IPS-NIHi11 (cell line): ENCODE measurements at places on chromosomes 4 and X.

DNA sequence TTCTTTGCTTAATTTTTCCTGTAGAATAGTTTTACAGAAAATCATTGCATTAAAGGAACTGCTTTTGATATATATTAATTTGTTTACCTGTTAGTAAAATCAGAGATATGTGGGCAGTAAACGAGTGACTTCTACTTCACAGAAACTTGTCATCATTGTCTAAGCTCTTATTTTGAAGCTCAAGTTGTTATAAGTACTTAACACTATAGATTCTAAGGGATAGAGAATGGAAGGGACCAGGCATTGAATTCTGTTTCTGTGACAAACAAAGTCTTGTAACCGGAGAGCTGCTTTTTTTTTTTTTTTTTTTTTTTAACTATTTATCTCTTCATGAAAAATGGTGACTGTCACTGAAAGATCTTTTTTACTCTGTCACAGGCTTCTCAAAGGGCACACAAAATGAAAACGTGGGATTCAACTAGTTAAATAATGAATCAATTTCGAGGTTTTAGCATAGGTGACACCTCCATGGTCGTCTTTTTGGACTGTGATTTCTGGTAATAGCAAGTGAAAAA, 14.4 kb downstream of the STK26 start:
- no peak for DNase-seq

GRCh38 chr4:47830265-47831025, 7.4 kb downstream of the CORIN start:
- DNase-seq, result no peak

DNA sequence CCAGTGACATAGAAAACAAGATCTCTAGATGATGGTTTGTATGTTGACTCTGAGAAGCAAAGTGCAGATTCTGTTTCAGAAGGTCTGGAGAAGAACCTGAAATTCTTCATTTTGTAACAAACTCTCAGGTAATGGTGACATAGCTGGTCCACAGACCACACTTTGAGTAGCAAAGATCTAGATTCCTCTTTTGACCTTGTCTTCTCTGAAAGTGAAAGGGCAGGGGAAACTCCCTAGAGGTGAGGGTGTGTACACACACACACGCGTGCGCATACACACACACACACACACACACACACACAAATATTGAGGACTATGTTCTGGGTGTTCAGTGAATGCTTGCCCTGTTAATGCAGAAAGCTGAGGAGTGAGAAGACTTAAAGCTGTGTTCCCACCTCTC, 110.1 kb downstream of the NHSL2 start:
- no peak for DNase-seq

- DNase-seq, result no peak
These were observed 36.8 kb upstream of the TMEM184C start for GRCh38 chr4:147580396-147580795.

DNA sequence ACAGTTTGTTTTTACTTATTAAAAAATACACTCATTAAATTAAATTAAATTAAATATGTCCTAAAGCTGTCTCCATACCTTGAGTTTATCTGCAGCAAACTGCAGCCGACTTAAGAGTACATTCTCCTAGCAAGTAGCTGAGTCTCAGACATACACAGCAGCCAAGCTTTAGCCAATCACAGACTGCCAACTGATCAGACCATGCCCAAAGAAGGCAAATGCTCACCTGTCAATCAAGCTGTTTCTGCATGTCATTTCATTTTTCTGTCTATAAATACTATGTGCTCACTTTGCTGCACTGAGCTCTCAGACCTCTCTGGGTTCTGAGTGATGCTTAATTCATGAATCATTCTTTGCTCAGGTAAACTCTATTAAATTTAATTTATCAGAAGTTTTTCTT, 280.9 kb upstream of the EPHA5 start:
- DNase-seq, result no peak

GRCh38 chrX:20585782-20586181, 319.1 kb upstream of the RPS6KA3 start:
- no peak for DNase-seq

- no peak for DNase-seq
These were observed 56.4 kb downstream of the PDGFC start for GRCh38 chr4:156915221-156915620.

DNA sequence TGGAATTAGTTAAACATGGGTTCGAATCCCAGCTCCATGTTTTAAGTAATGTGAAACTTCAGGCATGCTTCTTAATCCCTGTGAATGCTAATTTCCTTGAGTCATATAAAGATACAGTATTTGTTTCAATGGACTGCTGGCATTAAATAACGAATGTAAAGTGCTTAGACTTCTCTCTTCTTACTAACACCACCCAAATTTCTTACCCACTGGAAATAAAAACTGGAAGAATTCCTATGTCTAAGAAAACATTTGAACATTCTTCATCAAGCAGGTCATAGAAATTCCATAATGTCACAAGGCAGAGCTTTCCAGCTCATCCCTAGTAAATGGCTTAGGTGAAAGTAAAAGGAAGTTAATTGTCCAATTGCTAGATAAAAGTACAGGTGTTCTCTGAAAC, 172.5 kb downstream of the ANK2 start:
- DNase-seq, result no peak

DNA sequence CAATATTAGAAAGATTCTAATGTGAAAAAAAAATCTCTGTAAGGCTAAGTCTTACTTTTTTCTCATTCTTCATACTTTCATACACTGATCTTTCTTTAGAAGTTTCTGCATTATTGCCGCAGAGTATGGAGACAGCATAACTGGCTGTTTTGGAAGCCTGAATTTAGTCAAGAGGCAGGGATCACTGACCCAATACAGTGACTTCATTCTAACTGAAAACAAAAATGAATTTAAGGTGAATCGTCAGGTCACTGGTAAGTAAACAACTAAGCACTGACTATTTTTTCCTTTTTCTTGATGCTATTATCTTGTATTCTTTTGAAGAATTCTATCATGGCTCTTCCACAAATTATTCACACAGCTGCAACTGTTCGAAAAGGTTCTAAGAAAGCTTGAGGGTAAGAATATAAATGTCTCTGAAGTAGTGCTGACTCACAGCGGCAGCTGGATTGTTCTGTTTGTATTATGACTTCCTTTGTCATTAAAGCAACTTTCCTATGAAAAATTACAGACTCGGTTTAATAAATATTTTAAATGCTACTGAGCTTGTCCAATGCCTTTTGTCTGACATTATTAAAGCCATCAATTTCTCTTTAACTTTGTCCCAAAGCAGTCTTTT, 609.3 kb downstream of the FSTL5 start:
- DNase-seq, result no peak

DNA sequence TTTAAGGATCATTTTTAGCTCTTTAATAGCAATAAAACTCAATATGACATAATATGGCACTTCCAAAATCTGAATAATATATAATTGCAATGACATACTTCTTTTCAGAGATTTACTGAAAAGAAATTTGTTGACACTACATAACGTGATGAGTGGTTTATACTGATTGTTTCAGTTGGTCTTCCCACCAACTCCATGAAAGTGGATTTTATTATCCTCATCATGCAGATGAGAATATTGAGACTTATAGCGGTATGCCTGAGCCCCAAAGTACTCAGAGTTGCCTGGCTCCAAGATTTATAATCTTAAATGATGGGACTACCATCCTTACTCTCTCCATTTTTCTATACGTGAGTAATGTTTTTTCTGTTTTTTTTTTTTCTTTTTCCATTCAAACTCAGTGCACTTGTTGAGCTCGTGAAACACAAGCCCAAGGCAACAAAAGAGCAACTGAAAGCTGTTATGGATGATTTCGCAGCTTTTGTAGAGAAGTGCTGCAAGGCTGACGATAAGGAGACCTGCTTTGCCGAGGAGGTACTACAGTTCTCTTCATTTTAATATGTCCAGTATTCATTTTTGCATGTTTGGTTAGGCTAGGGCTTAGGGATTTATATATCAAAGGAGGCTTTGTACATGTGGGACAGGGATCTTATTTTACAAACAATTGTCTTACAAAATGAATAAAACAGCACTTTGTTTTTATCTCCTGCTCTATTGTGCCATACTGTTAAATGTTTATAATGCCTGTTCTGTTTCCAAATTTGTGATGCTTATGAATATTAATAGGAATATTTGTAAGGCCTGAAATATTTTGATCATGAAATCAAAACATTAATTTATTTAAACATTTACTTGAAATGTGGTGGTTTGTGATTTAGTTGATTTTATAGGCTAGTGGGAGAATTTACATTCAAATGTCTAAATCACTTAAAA, 15.3 kb downstream of the ALB start:
- no peak for DNase-seq

DNA sequence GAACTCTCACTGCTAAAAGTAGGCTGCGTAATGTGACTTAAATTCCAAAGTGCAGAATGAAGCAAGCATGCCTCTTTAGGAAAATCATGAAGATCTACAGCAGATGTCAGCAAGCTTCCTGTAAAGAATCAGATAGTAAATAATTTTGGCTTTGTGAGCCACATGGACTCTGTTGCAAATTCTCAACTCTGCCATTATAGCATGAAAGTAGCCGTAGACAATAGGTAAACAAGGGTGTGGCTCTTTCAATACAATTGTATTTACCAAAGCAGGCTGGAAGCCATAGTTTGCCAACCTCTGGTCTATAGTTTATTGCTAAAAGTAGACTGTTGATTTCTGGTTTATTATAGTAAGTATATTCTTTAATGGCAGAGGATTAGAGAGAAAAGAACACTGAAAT, 80.3 kb upstream of the FAM9B start:
- DNase-seq, result no peak

DNA sequence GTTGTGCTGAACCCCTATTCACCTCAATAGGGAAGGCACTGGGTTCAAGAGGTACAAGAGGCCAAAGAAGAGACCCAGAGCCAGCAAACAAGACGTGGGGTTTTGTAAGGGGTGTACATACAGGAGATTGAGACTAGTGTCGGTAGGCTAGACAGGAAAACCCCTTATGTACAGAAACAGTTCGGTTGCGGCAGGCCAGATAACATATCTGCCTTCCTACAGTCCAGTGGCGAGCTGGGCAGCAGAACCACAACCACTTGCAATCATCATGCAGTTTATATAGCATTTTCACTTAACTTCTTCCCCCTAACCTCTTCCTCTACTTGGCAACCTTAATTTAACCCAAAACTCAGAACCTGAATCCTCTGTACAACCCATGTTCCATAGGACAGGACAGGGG, 422.2 kb downstream of the PDHA2 start:
- no peak for DNase-seq

GRCh38 chr4:141801558-141801957, 165.2 kb downstream of the IL15 start:
- no peak for DNase-seq

DNA sequence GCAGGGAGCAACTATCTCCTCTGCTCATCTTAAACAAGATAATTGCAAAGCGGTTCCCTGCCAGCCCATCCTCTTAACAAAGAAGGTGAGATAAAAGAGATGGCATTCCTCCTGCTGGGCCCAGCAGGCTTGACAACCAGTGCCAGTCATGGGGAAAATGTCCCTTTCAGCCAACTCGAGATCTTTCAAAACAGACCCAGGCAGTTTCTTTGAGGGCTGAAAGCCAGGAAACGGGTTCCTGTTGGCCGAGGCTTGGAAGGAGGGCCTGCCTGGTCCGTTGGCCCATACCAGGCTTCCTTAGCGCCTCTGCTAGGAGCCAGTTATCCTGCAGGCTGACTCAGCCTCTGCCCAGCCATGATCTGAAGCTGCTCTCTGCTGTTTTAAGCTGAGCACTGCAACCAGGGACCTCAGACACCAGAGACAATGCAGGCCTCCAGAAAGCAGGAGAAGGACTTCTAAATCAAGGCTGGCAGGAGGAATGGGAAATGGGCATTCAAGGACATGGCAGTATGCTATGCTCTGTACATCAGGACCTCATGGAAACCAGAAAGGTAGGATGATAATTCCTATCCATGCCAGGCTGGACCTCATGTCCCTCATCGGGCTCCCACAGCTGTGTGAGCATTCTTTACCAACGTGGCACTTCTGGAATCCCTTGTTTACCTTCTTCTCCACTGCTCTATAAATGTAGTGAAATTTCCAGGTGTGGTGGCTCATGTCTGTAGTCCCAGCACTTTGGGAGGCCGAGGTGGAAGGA, 42.4 kb upstream of the SLC2A9 start:
- DNase-seq, result peak; percentile 48

DNA sequence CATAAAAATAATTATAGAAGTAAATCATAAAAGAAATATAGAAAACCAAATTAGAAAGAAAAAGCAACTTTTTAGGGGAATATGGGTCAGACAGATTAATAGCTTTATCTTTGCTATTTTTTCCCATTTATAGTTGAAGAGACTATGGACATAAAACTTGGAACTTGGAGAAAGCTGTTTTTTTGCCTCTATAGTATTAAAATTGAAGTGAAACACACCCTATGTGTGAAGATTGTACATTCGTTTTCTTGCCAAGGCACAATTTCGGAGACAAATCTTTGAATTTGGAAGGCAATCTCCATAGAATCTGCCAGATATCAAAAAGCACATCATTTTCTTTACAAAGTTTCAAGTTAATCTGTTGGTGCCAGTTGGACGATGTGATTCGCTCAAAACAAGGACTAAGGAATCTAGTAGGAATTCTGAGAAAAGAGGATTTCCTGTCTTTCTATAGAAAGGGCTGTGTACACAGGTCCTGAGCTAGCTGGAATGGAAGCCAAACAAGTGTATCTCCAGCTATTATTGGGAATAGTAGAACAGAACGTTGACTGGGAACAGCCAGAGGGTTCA, 156.3 kb downstream of the SLC7A11 start:
- DNase-seq, result no peak

DNA sequence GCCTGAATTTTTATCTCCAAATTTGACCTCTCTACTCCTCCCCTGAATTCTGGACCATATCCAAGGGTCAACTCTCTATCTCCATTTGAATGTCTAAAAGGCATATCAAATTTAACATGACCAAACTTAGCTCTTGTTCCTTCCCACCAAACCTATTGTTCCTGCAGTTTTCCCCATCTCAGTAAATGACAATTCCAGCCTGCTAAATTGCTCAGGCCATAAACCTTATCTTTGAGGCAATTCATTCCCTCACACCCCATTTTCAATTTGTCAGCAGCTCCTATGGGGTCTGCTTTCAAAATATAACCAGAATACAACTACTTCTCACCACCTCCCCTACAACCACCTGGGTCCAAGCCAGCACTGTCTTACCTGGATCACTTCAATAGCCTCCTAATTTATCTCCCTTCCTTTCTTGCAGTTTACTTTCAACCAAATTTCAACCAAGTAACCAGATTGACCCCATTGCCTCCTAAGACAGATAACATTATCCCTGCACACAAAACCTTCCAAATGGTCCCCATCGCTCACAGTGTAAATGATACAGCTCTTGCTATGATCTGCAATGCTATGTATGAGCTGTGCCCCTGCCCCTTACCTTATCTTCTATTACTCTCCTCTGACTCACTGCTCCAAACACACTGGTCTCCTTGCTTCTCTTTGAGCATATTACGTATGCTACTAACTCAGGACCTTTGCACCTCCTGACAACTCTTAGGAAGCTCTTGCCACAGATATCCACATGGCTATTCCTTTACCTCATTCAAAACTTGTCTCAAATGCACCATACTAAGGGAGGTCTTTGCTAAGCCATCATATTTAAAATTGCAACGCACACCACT, 66.0 kb downstream of the CAMK2D start:
- no peak for DNase-seq

GRCh38 chr4:60737858-60738257, 462.3 kb upstream of the ADGRL3 start:
- DNase-seq, result no peak
